ENCODE measurements at places on chromosomes 3 and 15.

GRCh38 chr3:107739227-107739626, 216.5 kb downstream of the BBX start:
- no peak for DNase-seq

- DNase-seq, result no peak
Measured at GRCh38 chr3:187978433-187979011, 175.4 kb upstream of the LPP start.

- no peak for DNase-seq
Measured at GRCh38 chr3:126519506-126520455, 2.2 kb upstream of the UROC1 start.

GRCh38 chr3:32412887-32413286, 21.2 kb downstream of the CMTM7 start:
- no peak for DNase-seq

DNA sequence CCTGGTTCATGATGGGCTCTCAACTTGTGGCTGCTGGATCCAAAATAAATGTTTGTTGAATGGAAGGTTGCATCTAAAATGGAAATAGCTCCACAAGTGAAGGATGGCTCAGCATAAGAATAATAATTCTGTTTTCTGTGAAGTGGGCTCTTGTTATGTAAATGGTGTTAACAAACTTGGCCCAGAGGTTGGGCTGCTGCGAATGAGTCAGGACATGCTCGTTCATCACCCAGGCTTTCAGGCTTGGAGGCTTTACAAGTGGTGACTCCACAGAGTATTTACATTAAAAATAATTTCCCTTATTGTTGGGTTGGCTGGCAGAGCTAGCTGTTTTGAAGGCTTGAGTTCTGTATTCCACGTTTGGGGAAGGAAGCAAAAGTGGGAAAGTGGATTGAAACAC, 60.5 kb downstream of the ITGB5 start:
- DNase-seq, result no peak

GRCh38 chr3:8421267-8421666, 80.4 kb upstream of the LMCD1 start:
- no peak for DNase-seq
